Anterior cingulate cortex (tissue), 58 donors: ENCODE measurements at places on chromosomes 6 and 20.

GRCh38 chr6:32129297-32130088, 595 bp downstream of the FKBPL start:
- no peak for DNase-seq

- no peak for DNase-seq
Observed at GRCh38 chr6:163490826-163491577, 76.5 kb downstream of the QKI start.

GRCh38 chr6:81929828-81930227, 177.3 kb upstream of the TENT5A start:
- DNase-seq: no peak

- DNase-seq: no peak
Observed at GRCh38 chr6:116564311-116564710, 7.0 kb upstream of the RWDD1 start.

GRCh38 chr6:21163838-21164180, 429.7 kb upstream of the SOX4 start:
- DNase-seq: no peak

- no peak for DNase-seq
Observed at GRCh38 chr20:25280051-25280573, 32.2 kb downstream of the PYGB start.

DNA sequence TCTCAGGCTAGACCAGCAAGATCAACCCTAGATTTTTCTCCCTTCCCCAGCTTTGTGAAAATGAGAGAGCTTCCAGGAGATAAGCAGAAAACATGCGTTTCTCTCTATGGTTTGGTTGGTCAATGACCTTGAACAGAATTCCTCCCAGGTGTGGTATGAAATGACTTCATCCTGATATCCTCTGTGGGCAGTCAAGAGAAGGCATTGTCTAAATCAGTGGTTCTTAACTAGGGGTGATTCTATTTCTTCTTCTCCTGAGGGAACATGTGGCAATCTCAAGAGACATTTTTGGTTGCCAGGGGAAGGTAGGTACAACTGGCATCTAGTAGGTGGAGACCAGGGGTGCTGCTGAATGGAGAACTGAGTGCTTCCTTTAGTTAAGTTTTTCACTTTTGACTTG, 12.4 kb downstream of the IFT52 start:
- no peak for DNase-seq

GRCh38 chr20:14012671-14013070, 17.4 kb downstream of the MACROD2 start:
- DNase-seq: no peak

DNA sequence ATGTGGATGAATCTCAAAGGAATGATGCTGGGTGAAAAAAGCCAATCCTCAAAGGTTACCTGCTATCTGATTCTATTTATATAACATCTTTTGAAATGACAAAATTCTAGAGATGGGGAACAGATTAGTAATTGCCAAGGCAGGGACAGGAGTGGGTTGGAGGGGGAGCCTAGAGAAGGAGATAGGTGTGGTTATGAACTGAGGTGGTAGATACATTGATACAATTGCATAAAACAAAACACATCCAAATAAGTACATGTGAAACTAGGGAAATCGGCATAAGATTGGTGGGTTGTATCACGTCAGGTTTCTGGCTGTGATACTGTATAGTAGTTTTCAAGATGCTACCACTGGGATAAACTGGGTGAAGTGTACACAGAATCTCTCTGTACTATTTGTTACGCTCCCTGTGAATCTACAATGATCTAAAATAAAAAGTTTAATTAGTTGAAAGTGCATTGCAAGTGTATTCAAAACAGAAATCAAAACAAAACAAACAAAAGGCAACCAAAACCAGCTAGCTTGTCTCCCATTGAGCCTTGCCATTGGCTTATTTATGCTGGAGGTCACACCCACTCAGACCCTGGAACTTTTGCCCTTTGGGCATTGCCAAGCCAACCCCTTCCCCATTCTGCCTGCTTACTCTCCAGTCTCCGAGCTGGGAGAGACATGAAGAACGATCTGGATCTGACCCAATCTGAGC, 27.8 kb downstream of the PPP1R16B start:
- DNase-seq: no peak

DNA sequence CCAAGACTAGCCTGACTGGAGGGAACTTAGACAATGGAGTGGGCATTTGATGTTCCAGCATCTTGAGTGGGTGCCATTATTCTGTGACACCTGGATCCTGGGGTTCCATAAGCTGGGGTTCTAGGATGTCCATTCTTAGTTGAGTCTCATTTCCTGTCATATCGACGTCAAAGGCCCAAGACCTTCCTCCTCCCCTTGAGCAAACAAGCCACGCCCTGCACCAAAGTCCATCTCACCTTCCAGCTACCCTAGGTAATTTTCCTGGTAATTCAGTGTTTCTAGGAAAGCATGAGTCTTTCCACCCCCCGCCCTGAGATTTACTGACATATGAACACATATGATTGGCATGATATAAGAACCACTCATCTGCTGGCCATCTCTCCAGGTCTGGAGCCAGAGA, at the start of gene TRIM40:
TRIM40 (plus strand) TSS at position 384 of the 400 bp plus-strand sequence. CDS start 897 bp downstream, outside the sequence.
- no peak for DNase-seq
